Cardiac septum (tissue), 1 donor: ENCODE measurements at places on chromosomes 6 and 20. TPM values are rescaled to one million over a fixed set of nuclear protein-coding genes. Genes with fewer than 3 reads are reported as not detected.

TMEM217 gene
- total RNA-seq: 1.0 TPM

C6orf163 gene
- total RNA-seq: 4.5 TPM

BTN1A1 gene
- total RNA-seq: not detected

SRSF12 gene
- total RNA-seq: 0.40 TPM

KIF13A gene
- 145 TPM for total RNA-seq

HLA-DOB gene
- total RNA-seq: 0.35 TPM
